Left forelimb (tissue), 1 donor: ENCODE measurements at places on chromosomes 16 and 17.

DNA sequence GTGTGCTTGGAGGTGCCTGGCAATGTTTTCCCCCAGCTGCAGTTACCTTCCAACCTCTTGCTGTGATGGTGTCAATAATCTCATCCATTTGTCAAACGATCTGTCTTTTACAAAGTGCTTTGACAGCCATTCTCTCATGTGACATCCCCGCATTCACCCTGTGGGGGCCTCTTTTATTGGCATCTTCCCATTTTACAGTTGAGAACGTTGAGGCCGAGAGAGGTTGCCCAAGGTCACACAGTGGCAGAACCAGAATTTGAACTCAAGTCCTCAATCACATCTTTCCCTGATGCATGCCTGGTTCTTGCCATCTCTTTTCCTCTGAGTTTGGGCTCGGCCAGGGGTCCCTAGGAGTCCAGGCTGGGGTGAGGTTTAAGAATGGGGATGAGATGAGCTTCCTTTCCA is 1.5 kb downstream of the TAOK2 start:
- peak; percentile 22 for DNase-seq

DNA sequence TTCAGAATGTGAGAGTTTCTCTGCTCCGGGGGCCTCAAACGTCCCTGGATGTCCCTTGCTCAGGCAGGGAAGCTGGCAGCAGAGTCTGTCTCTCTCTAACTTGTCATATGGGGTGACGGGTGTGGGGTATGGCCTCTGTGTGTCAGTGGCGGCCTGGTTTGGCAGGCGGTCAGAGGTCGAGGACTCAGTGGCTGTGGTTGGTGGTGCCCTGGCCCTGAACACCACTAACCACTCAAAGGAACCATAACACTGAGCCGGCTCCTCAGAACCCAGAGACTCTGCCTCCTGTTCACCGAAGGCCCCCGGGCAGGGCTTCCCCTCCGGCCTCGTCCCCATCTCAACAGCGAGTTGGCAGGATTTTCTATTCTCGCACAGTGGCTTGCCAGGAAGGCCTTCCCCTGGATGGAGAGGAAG is 677 bp downstream of the P2RX1 start:
- DNase-seq: no peak

GRCh38 chr16:85350973-85351372 is 238.7 kb upstream of the CIBAR2 start:
- peak; percentile 85 for DNase-seq

DNA sequence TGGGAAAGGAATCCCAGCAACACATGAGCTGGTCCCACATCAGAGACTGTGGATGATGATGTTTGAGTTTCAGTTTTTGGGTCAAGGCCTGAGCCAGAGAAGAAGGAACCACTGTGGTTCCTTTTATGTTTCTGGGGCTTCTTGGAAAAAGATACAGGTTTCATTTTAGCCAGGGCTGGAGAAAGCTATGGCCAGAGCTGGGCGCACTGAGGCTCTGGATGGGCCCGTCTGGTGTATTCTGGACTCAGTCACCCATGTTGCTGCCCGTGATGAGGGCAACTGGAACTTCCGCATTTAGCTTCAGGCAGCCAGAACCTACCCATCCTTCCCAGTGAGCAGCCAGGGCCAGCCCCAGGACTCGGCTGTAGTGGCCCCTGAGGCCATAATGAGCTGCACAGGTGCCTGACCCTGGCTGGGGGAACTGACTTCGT is 15.0 kb upstream of the PITPNA start:
- no peak for DNase-seq

DNA sequence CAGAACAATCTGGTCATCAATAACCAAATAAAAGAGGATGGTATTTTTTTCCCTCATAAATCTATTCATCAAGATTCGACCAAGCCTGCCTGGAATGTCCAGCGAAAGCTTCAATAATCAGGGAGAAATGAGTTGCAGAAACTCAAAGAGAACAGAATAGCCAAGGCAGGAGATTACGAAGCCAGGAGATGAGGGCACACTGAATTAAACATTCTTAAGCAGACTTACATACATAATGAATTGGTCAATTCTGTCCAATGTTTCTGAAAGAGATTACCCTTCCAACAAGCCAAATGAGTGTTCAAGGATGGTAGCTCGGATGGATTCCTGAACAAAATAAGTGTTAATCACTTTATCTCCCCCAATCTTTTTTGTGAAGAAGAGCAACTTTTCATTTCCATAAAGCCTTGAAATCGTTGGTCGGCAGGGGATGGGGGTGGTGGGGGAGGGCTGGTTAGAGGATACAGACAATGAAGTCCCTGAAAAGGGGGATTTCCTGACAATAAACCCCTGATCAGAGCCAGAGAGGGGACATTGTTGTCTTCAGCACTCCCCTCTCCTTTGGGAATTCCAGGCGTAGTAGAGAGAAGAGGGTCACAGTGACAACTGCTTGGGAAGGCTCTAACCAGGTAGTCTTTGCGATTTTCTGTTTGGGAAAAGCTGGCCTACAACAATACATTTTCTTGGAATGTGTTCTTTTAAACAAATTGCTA is 20.7 kb downstream of the TOX3 start:
- no peak for DNase-seq

GRCh38 chr17:81228834-81229665 is 6.3 kb upstream of the CEP131 start:
- DNase-seq: no peak

GRCh38 chr17:79647456-79647915 is 36.6 kb upstream of the RBFOX3 start:
- peak; percentile 58 for DNase-seq

DNA sequence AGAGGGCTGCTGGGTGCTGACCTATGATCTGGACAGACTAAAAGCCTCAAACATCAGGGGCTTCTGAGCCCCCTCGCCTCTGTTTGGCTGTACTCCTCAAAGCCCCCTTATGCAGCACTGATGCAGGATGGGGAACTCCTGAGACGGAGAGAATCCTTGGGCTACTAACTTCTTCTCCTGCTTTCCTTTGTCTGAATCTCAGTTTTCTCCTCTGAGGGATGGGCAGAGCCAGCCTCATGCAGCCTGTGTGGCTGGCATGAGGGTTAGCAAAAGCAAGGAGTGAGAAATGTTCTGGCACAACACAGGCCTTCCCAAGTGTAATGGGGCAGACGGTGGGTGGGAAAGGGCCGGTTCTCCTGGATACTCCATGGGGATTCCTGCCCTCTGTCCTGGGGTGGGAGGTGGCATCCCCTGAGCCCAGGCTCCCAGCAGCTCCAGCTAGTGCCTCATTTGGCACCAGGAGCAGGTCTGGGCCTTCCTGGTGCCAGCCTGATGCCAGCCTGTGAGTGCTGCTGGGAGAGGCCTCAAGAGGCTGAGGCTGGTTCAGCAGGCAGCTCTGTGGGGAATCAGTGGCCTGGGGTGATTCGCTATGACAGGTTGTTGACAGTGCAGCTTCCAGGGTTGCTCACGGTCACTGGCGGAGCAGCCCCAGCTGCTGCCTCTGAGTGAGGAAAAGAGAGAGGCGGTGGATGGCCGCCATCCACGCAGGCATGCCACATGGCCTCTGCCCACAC is 4.0 kb upstream of the BRD7 start:
- no peak for DNase-seq

DNA sequence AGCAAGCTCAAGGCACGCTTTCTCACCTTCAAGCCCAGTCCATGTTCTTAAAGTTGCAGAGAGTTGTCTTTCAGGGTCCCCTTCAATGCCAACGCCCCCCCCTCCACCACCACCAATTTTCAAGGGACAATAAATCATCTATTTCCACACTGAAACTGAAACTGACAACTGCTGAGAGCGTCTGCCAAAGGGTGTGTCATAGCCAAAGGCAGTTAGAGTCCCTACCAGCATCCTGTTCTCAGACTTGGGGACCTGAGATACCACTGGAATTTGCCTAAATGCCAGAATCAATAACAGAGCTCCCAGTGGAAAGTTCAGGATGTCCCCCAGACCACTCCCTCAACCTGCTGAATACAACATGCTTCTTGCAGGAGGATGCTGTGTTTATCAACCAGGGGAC is 133.2 kb upstream of the SOX9 start:
- DNase-seq: no peak

DNA sequence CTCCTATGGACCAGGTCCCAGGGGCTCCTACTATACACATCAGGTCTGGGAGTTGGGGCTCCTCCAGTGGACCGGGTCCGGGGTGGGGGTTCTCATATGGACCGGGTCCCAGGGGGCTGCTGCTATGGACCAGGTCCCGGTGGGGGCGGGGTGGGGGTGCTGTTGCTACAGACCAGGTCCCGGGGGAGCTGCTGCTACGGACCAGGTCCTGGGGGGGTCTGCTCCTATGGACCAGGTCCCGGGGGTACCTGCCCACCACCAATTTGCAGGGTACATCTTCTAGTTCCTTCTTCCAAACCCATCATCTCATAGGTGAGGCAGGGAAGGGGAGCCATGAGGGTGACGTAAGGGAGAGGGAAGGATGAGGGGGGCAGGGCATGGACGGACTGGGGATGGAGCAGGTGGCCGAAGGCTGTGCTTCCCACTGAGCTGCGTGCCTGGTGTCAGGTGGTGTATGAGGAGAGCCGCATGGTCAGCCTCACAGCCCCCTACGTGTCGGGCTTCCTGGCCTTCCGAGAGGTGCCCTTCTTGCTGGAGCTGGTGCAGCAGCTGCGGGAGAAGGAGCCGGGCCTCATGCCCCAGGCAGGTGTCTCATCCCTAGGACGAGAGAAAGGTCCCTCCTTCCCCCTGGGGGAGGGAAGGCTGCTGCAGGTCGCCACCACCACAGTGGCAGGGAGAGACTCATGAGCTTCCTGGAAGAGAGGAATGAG is 6.6 kb downstream of the ENDOV start:
- no peak for DNase-seq

GRCh38 chr17:8503368-8503767 is 67.7 kb downstream of the NDEL1 start:
- DNase-seq: no peak

DNA sequence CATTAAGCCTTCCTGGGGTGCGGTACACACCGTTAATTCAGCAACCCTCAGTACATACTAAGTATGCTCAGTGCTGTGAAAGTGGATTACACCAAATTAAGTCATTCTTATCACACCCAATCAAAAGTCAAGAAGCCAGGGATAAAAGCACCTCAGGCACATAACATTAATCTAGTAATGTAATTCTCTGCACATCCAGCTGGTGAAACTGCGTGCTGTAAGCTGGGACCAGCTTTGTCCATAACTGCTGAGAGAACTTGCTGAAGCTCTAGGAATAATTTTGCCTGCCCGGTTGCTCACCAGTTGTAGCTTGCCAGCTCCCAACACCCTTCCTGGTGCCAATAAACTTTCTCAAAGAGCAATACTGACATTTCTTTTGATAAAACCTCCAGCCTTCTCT is 44.9 kb downstream of the SLC47A1 start:
- no peak for DNase-seq

- no peak for DNase-seq
Measured at GRCh38 chr17:81870981-81871386, at the start of gene ARHGDIA. Gene ARHGDIA (minus strand): TSS chr17:81871337. CDS start chr17:81869930, 1,407 bp downstream.

GRCh38 chr17:67217446-67217845 is 27.6 kb downstream of the HELZ start:
- DNase-seq: no peak

- no peak for DNase-seq
Measured at GRCh38 chr16:28161626-28162025, 50.1 kb downstream of the XPO6 start.

GRCh38 chr17:47635734-47636133 is 14.0 kb upstream of the KPNB1 start:
- DNase-seq: no peak

GRCh38 chr16:89315791-89316581 is 98.5 kb downstream of the ZNF778 start:
- no peak for DNase-seq

GRCh38 chr16:49497466-49497865 is 123.9 kb downstream of the C16orf78 start:
- DNase-seq: peak; percentile 46

DNA sequence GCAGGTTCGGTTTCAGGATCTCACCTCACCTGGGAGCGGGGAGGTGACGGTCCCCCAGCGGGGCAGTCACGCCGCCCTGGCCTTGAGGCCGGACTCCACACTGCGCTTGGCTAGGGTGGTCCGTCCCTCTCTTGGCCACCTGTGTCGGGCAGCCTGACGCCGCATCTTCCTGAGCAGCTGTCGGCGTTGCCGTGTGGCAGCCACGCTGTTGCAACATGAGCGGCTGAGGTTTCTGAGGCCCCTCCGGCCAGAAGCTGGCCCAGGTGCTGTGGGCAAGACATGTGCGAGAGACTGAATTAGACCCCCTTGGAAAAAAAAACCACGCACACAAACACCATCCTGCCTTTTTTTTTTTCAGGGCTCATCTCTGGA is 49.2 kb downstream of the IRF8 start:
- DNase-seq: no peak

DNA sequence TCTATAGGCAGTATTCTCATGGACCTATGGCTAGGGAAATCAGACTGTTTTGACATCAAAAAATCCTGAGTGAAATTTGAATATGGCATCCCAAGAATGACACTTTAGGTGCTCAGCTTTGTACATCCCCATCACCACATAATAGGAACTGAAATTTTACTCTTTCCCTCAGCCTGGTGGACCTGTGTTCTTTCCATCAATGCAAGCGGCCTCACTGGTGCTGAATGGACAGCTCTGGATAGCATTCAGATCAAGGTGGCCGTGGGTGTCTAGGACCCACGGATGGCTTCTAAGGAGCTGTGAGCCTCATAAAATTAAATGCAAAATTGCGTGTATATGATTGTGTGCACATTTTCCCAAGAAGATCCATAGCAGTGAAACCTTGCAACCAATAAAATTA is 152.6 kb downstream of the MAP2K6 start:
- DNase-seq: no peak

DNA sequence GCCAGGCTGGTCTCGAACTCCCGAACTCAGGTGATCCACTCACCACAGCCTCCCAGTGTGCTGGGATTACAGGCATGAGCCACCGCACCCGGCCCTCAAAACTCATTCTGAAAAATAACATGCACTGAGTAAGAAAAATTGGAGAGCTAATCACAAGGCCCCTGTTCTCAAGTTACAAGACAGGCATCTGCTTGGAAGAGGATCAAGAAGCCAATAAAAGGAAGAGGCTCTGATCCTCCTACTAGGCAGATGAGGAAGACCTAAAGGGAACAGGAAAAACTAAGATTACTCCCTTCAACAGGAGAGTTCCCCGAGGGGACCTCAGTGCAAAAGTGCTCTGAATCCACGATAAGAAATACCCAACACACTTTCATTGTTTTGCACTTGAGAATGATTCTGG is 18.4 kb downstream of the BLMH start:
- DNase-seq: no peak

- no peak for DNase-seq
Measured at GRCh38 chr17:15087946-15088345, 177.2 kb downstream of the PMP22 start.

- DNase-seq: no peak
Measured at GRCh38 chr17:75950855-75951554, 10.2 kb upstream of the FBF1 start.

GRCh38 chr16:83689385-83689831 is 118.4 kb upstream of the HSBP1 start:
- DNase-seq: no peak

DNA sequence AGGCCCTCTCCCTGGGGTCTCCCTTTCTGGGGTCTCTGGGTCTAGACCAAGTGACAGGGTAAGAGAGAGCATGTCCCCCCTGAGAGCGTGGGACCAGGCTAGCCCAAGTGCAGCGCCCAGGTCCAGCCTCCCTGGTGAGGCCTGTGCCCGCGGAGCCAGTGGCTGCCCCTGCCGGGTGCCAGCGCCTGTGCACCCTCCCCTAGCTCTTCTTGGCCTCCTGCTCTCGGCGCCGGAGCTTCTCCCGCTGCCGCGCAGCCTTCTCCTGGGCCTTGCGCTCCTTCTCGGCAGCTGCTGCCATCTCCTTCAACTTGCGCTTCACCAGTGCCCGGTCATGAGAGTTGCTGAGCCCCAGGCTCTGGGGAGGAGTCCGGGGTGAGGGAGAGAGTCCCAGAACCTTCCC is 17.3 kb downstream of the SAMD14 start:
- DNase-seq: no peak

GRCh38 chr17:67421869-67422273 is 44.8 kb downstream of the PITPNC1 start:
- DNase-seq: no peak
